ENCODE measurements at places on chromosomes 12 and 14.

- H3K27ac ChIP-seq = no peak overlapping the region
- H3K4me3 ChIP-seq = no peak overlapping the region
- H3K36me3 ChIP-seq = no peaks in the 10 kb centered on the region
- H3K4me1 ChIP-seq = peaks cover 3% of the 10 kb centered on the region
- DNase-seq = no peak
These were observed 164.9 kb downstream of the ANO4 start for GRCh38 chr12:100959481-100959880.

DNA sequence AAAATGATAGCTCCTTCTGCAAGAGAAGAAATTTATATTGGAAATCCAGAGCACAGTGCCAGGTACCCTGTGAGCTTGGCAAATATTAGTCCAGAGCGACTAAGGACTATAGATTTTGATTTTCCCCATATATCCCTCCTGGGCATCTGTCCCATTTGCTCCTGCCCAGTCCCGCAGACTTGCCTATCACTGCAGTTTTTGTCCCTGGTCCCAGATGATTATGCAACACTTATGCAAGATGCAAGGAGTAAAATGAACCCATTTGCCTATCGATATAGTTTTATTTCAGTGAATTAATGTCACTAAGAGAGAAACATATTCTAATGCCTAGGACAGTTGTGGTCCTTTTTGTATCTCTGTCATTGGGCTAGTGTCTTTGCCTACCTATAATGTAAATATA lies 215.9 kb upstream of the BMP4 start:
- H3K4me1 ChIP-seq = peaks cover 59% of the 10 kb centered on the region
- H3K27me3 ChIP-seq = peaks cover 1% of the 10 kb centered on the region
- H3K27ac ChIP-seq = no peak overlapping the region
- no peak for DNase-seq
- no peak overlapping the region for H3K4me3 ChIP-seq

DNA sequence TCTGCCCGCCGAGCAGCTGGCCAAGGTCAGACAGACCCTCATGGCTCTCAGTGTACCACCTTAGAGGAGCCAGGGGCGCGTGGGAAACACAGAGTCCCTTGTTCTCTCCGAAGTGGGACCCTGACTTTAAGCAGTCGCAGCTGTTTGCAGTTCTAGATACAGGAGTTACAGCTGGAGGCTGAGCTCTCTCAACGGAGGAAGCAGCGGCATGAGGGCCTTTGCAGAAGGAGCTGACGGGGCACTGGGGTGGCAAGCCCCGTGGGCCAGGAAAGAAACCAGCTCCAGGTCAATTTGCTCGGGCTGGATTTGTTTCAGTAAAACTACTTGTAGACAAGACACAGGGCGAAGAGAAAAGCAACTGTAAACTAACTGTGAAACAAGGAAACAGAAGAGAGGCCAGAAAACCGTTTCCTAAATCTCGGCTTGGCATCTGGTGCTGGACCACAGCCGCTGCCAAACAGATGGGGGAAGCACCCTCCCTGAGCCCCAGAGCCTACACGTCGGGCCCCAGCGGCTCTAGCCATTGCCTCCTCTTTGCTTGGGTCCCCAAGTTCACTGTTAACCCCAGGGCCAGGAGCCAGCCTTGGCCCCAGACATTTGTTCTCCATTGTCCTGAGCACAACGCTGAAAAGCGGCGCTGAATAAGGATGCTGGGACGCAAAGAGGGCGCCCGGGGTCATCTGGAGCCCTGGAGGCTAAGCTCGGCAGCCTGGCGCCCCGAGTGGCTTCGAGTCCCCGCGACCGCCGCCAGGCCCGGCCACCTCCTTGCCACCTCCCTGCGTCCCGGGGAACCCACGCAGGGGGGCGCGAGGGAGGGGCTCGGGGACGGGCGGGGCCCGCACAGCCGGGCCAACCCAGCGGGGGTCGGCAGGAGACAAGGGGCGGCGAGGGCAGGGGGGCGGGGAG lies 914 bp upstream of the PACS2 start:
- H3K27ac ChIP-seq = peak overlapping the region; percentile 95
- peak; percentile 63 for DNase-seq
- H3K4me1 ChIP-seq = peaks cover 15% of the 10 kb centered on the region

DNA sequence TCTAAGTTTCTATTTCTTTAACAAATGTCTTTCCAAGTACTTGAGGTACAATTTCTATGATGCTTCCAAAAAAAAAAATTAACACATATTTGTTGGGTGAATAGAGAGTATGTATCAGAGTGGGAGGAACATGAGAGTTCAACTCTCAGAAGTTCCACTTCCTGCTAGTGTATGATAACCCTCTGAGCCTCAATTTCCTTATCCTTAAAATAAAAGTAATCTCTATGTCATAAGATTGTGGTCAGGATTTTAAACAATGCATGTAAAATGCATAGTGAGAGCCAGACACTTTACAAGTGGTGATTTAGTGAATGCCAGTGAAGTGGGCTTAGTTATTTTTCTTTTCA lies 270.3 kb upstream of the AMIGO2 start:
- no peaks in the 10 kb centered on the region for H3K27me3 ChIP-seq
- DNase-seq = no peak
- no peak overlapping the region for H3K27ac ChIP-seq
- no peaks in the 10 kb centered on the region for H3K36me3 ChIP-seq

- peak overlapping the region; percentile 33 for H3K27ac ChIP-seq
- H3K4me3 ChIP-seq = no peak overlapping the region
- peaks cover 6% of the 10 kb centered on the region for H3K27me3 ChIP-seq
- DNase-seq = no peak
These were observed 22.1 kb downstream of the SCARB1 start for GRCh38 chr12:124841558-124841945.

DNA sequence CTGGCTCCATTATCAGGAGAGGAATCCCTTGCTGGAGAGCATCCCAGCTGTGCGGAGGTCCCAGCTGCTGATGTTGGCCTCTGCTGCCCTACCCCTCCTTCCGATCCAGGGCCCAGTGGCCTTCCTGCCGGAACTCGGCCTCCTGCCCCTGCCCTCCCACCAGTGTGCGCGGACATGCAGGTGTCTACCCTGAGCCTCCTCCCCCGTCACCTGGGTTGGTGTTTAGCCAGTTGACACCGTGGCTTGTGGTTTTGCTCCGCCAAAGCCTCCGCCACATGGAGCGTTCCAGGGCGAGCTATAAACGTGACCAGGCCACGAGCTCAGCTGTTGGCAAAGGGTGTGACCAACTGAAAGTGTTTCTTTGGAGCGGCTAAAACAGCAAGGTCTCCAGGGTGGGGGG lies 1104.3 kb downstream of the BCL11B start:
- no peaks in the 10 kb centered on the region for H3K27me3 ChIP-seq
- H3K27ac ChIP-seq = no peak overlapping the region
- no peak for DNase-seq
- H3K36me3 ChIP-seq = no peaks in the 10 kb centered on the region

- no peak overlapping the region for H3K4me3 ChIP-seq
- H3K27me3 ChIP-seq = no peaks in the 10 kb centered on the region
- no peaks in the 10 kb centered on the region for H3K4me1 ChIP-seq
- no peak overlapping the region for H3K27ac ChIP-seq
These were observed 645.5 kb downstream of the C12orf50 start for GRCh38 chr12:87383680-87384079.
